ENCODE measurements at places on chromosomes 5 and 9.

- no peak for DNase-seq
Observed at GRCh38 chr5:82704381-82704780, 372.8 kb downstream of the TMEM167A start.

GRCh38 chr9:19598722-19599121, 189.9 kb downstream of the ACER2 start:
- no peak for DNase-seq

DNA sequence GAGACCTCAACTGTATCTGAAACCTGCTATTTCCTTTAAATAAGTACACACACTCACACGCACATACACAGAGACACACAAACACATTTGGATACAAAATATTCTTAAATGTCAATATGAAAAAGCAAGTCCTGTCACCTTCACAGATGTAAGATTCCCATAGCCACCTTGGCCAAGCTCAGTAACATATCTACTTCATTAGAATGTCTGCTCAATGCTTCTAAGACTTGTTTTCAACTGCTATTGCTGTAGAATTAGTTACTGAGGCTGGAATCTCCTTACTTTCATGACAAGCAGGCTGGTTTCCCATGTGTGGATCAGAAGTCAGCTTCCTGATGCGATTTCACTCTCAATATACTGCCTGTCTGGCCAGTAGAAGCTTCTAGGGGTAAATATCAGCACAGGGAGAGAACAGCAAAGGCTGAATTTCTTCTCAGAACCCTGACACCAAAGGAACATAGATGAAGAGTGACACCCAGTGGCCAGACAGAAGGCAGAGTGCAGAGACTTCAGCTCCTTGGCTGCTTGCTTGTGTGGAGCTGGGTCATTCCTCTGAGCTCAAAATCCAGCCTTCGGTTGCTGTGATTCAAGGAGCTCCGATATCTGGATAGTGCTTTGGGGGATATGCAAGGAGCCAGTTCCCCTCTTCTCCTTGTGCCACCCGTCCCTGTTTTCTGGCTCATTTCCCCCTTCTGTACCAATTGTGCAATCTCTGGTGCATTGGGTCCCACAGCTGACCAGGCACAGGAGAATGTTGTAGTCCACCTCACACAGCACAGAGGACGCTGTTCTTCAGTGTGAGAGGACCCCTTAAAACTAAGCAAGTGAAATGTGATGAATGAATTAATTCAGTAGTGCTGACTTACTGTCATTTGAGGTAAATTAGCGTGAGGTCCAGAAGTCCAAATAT, 26.6 kb upstream of the ABLIM3 start:
- peak; percentile 13 for DNase-seq

DNA sequence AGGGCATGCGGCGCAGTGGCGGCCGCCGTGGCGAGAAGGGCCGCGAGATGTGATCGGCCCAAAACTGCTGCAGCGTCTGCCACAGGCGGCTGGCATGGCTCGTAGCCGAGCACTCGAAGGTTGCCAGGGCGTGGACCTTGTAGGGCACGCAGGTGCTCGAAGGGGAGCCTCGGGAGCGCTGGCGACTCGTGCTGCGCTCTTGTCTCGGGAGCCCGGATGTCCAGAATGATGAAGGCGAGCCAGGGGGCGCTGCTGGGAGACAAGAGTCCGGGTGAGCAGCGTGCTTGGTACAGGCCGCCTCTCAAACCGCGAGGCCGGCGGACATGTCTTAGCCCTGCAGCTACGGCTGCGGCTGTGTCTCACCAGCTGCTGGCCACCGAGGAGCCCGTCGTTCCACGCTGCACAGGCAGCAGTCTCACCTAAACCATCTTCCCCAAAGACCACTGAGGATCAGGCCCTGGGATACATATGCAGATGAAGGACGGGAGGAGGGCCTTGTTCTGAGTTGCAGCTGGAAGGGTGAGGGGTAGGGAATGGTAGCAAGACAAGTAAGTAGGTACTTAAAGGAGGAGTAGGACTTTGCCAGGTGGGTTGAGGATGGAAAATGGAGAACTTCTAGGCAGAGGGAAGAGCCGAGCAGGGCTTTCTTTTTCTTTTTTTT, 1.7 kb downstream of the CBY3 start:
- peak; percentile 64 for DNase-seq

DNA sequence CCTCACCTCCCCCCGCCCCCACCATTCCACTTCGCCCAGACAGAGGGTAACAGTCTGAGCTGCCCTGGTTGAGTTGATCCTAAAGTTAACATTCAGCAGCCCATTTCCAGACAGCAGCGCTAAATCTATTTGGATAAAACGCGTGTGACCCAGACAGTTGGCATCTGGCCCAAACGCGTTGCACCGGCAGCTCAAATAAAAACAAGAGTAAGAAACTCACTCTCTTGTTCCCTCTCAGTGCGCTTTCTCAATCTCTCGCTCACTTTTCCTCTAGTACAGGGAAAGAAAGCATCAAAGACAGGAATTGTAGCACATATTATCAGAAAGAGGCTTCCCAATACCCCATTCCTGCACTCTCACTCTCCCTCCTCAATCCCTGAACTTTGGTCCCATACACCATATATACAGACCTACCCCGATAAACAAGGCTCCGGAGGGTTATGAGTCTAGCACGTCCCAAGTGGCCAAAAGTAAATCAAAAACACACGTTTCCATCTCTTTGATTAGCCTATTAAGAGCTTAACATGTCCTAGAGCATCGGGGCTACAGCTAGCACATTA, 1.3 kb downstream of the ADAMTS6 start:
- no peak for DNase-seq

- no peak for DNase-seq
Observed at GRCh38 chr9:20262611-20263010, 359.7 kb downstream of the MLLT3 start.

DNA sequence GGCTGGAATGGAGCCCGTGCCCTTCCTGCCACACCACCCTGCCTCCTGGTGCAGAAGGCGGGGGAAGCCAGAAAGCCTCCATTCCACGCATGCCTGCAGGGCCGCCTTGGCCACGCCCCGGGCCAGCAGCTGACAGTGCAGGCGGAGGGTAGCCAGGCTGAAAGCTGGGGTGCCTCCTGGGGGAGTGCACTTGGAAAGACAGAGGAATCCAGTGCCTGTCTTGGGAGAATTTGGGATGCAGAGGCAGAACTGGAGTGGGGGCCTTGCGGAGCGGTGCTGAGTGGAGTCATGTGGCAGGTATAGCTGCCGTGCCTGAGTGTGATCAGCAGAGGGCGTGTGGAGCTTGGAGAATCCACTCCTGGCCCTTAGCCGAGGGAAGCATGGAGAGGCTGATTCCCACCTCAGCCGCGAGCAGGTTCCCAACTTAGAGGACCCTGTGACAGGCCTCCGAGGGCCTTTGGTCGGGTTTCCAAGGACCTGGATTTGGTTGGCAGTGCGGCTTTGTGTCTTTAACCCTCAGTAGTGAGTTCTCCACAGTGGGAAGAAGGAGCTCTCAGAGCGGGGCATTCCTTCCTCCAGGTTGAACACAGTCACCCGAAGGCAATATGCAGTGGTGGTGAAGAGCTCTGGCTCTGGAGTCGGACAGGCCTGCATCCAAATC, 9.1 kb upstream of the URM1 start:
- peak; percentile 35 for DNase-seq

- DNase-seq = no peak
Observed at GRCh38 chr5:91042936-91043255, 340.2 kb downstream of the ARRDC3 start.

GRCh38 chr5:175382171-175382570, 61.8 kb downstream of the DRD1 start:
- DNase-seq = no peak

DNA sequence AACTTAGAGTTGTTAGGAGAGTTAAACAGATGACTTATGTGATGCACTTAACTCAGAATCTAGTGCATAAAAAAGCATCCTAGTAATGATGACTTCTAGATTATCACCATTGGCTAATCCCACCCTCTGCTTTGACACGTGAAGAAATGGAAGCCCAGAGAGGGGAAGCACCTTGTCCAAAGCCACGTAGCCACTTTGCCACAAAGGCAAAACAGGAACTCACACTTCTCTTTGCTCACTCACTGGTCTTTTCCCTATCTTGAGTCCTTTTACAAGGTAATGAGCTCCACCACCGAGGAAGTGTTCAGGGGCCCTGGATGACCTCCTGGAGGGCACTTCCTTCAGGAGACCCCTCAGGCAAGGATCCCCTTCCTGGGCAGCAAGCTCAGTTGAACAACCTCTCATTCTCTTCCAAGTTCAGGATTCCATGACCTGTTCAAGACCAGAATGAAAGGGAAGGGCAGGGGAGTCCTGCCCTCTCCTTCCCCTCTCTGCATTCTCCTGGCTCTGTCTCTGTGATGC, 89.7 kb downstream of the HRH2 start:
- DNase-seq = no peak

DNA sequence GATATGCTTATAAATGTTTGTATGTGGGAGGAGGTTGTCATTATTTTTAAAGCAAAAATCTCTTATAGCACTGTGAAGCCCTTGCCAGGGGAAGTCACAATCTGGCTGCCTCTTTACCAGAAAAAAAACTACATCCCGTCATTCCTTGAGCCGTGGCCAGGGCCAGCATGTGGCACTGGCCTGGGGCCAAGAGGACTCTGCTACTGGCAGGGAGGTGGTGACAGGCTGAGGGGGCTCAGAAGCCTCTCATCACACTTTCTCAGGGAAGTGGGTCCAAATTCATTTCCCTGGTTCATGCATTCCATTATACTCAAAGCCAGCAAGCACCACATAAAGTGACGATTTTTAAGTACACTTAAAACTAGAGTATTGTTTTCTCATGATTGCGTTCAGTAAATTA, 457.3 kb downstream of the ZNF608 start:
- DNase-seq = no peak

DNA sequence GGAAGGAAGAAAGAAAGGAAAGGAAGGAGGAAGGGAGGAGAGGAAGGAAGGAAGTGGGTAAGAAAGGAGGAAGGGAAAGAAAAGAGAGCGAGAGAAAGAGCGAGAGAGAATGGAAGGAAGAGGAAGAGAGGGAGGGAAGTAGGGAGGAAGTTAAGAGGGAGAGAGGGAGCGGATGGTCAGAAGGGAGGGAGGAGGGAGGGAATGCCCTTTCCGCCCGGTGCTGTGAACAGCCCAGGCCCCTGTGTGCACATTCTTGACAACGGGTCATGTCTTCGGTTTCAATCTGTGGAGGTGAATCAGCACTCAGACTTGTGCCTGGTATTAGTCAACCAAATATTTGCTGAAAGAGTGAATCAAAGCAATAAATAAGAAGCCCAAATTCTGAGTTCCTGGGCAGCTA, 39.2 kb downstream of the PRUNE2 start:
- no peak for DNase-seq

DNA sequence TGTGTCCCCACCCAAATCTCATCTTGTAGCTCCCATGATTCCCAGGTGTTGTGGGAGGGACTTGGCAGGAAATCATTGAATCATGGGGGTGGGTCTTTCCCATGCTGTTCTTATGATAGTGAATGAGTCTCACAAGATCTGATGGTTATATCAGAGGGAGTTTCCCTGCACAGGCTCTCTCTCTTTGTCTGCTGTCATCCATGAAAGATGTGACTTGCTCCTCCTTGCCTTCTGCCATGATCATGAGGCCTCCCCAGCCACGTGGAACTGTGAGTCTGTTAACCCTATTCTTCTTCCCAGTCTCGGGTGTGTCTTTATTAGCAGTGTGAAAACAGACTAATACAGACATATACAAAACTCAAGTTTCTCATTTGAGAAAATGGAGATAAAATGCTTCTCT, 139.3 kb downstream of the FBXL7 start:
- DNase-seq = no peak

- no peak for DNase-seq
Observed at GRCh38 chr9:35350827-35351549, 138.9 kb upstream of the RUSC2 start.

GRCh38 chr5:102819634-102820033, 64.5 kb downstream of the PAM start:
- no peak for DNase-seq

DNA sequence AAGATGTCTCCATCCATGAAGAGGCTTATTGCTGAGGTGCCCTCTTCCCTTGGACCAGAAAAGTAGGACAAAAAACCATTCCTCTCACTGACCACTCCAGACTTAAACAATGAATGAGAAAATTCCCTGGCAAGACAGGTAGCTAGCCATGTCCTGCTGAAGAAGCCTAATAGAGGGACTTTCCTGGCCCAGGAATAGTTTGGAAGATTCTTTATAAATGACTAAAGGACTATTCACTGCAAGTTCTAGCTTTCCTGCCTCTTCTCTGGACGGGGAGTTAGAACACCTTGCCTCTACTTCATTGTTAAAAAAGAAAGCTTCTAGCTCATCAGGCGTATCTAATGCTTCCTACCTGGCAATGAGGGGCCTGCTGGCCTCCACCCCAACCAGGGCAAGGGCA, 153.6 kb downstream of the NR3C1 start:
- DNase-seq = no peak

GRCh38 chr5:173646692-173647091, 30.2 kb upstream of the BOD1 start:
- DNase-seq = no peak

GRCh38 chr5:5665225-5666075, 243.0 kb downstream of the ICE1 start:
- no peak for DNase-seq

DNA sequence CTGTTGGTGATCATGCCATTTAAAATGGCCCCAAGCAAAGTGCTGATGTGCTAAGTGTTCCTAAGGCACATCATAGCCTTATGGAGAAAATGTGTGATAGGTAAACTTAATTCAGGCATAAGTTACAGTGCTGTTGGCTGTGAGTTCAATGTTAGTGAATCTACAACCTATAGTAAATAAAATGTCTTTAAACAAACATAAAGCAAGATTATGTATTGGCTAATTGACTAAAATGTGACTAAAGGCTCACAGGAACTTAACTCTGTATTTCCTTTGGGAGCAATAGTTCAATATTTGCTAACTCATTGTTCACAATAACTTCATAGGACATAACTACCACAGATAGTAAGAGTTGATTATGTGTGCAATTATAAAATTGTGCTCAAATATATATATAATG, 49.4 kb upstream of the LRRC19 start:
- no peak for DNase-seq

DNA sequence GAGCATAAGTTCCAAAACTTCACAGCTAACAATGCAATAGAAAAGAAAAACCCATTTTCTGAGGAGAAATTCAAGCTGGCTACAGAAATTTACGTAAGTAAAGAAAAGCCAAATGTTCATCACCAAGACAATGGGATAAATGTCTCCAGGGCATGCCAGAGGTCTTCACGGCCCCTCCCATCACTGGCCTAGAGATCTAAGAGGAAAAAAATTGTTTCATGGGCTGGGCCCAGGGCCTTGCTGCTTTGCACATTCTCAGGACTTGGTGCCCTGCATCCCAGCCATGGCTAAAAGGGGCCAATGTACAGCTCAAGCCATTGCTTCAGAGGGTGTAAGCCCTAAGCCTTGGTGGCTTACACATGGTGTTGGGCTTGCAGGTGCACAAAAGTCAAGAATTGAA, 443.6 kb downstream of the ELAVL2 start:
- no peak for DNase-seq

GRCh38 chr9:14706530-14707140, 13.4 kb upstream of the ZDHHC21 start:
- DNase-seq = no peak

- no peak for DNase-seq
Observed at GRCh38 chr9:5819174-5819573, 13.7 kb downstream of the ERMP1 start.
